Fibroblast of pulmonary artery (primary cell): ENCODE measurements at places on chromosomes 1 and 21.

- DNase-seq, result peak; percentile 0
Measured at GRCh38 chr1:210726621-210727020, 397.9 kb downstream of the HHAT start.

- peak; percentile 53 for DNase-seq
Measured at GRCh38 chr1:2459757-2460156, 16.3 kb upstream of the PLCH2 start.

DNA sequence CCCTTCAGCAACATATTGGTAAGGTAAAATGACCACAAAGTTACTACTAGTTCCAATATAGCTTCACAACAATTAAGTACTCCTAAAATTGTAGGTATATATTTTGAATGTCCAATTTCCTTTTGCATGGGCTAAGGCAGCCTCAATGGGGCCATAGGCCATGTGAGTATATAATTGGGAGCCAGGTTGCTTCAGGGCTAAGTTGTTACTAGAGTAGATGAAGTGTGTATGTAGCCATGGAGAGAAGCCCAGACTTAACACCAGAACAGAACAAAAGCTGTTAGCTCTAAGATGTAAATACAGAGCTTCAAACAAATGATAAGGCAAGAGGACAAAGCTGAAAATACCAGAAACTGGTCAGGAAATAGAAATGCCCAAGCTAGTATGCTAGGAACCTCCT lies 16.2 kb downstream of the ITGB3BP start:
- no peak for DNase-seq

GRCh38 chr1:220219865-220220698 lies 52.2 kb downstream of the RAB3GAP2 start:
- DNase-seq, result no peak

GRCh38 chr1:223033658-223034057 lies 109.4 kb downstream of the TLR5 start:
- DNase-seq, result no peak

GRCh38 chr1:16235944-16236510 lies 956 bp downstream of the CPLANE2 start:
- no peak for DNase-seq

GRCh38 chr1:39925721-39926342 lies 24.1 kb upstream of the MYCL start:
- DNase-seq, result peak; percentile 35

GRCh38 chr1:81887421-81888144 lies 86.8 kb downstream of the ADGRL2 start:
- DNase-seq, result peak; percentile 19

GRCh38 chr1:38055398-38055797 lies 8.8 kb upstream of the POU3F1 start:
- DNase-seq, result no peak

- no peak for DNase-seq
Measured at GRCh38 chr1:66396212-66396890, 137.6 kb upstream of the SGIP1 start.

DNA sequence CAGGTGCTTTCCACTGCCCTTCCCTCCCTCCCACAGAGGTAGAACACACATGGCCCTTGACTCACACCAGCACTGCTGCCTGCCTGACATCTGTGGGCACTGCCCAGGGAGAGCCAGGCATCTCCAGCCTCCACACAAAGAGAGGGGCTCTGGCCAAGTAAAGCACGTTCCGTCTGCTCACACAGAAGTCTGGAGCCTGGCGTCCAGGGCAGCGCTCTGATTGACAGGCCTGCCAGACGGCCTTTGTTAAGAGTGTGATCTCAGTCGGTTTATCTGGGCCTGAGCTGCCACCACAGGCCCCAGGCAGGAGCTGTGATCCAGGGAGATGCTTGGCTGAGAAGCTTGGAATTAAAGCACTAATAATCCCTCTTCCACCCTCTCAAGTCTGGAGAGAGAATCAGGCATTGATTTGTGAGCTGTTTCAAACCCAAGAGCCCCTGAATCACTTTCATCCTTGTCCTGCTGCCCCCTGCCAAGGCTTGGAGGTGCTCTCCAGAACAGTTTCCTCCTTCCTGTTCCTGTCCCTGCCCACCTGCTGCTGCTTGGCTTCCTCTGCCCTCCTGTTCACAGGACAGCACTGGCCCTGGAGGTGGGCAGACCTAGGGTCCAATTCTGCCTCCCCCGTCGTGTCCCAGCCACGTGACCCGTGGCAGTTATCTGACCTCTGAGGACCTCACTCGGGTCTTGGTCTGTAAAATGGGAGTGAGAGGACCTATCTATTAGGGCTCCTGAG lies 3.7 kb downstream of the DMRTB1 start:
- DNase-seq, result no peak

- DNase-seq, result peak; percentile 45
Measured at GRCh38 chr1:96596226-96596922, 125.2 kb upstream of the PTBP2 start.

- DNase-seq, result no peak
Measured at GRCh38 chr21:41204736-41205135, 36.8 kb downstream of the BACE2 start.

- DNase-seq, result no peak
Measured at GRCh38 chr21:37041706-37042271, 31.1 kb downstream of the PIGP start.

DNA sequence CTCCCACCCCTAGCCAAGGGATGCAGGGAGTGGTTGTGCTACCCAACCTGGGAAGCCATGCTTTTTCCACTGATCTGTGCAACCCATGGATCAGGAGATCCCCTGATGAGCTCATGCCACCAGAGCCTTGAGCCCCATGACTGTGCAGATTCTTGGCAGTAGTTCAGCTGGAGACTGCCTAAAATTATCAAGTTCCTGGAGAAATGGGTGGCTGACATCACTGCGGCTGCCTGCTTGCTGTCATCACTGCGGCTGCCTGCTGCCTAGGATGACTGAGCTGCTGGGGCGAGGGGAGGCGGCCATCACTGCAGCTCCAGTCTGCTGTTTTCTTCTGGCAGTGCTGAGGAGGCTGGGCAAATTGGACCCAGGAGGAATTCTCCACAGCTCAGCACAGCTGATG lies 159.2 kb downstream of the AGBL4 start:
- no peak for DNase-seq

DNA sequence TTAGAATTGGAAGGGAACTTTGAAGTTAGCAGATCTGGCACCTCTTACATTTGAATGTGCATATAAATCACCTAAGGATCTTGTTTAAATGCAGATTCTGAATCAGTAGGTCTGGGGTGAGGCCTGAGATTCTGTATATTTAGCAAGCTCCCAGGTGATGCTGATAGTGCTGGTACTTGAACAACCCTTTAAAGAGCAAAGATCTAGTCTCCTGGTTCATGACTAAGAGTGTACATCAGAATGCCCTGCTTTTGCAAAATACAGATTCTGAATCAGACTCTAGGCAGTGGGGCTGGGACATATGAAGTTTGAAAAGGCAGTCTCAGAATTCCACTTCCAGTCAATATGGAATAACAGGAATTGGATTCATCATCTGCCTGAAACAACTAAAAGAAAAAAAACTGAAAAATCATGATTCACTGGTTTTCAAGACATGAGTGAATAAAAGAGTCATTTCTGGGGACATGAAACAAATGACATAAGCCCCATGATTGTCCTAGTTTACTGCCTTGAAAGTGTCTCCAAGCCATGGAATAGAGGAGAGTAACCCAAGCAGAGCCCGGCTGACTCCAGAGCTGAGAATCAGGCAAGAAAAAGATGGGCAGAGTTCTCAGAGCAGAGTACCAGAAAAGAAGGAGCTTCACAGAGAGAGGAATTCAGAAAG lies 149.6 kb upstream of the SGIP1 start:
- DNase-seq, result no peak

- no peak for DNase-seq
Measured at GRCh38 chr1:106817575-106817974, 238.9 kb upstream of the PRMT6 start.

- no peak for DNase-seq
Measured at GRCh38 chr1:39917825-39918224, 16.1 kb upstream of the MYCL start.

- DNase-seq, result no peak
Measured at GRCh38 chr1:29749024-29749945, 513.0 kb downstream of the PTPRU start.

GRCh38 chr1:111597426-111597825 lies 22.2 kb upstream of the RAP1A start:
- no peak for DNase-seq

- DNase-seq, result no peak
Measured at GRCh38 chr1:29555043-29555620, 318.8 kb downstream of the PTPRU start.

DNA sequence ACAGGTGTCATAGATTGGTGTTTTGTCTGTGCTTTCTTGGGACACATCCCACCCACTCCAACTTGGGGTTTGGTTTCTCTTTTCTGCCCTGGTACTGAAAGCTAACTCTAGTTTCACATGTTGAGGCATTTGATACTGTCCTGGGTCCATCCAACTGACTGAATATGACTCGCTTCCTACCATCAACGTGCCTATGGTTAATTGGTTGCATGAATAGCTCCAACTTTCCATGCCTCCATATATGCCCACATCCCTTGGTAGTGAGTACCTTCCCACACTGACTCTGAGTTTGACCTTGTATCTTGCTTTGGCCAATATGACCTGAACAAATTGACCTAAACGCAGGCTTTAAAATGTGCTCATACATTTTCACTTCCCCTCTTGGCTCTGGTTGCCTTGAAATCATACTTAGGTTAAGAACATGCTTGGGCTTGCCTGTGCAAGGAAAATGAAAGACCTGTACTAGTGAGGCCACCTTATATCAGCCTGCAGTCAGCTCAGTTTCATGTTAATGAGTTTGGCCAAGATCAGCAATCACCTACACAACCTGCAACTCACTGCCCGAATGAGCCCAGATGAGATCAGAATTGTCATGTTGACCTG lies 81.0 kb upstream of the KCNK2 start:
- no peak for DNase-seq

GRCh38 chr1:97685360-97685759 lies 235.5 kb downstream of the DPYD start:
- no peak for DNase-seq

DNA sequence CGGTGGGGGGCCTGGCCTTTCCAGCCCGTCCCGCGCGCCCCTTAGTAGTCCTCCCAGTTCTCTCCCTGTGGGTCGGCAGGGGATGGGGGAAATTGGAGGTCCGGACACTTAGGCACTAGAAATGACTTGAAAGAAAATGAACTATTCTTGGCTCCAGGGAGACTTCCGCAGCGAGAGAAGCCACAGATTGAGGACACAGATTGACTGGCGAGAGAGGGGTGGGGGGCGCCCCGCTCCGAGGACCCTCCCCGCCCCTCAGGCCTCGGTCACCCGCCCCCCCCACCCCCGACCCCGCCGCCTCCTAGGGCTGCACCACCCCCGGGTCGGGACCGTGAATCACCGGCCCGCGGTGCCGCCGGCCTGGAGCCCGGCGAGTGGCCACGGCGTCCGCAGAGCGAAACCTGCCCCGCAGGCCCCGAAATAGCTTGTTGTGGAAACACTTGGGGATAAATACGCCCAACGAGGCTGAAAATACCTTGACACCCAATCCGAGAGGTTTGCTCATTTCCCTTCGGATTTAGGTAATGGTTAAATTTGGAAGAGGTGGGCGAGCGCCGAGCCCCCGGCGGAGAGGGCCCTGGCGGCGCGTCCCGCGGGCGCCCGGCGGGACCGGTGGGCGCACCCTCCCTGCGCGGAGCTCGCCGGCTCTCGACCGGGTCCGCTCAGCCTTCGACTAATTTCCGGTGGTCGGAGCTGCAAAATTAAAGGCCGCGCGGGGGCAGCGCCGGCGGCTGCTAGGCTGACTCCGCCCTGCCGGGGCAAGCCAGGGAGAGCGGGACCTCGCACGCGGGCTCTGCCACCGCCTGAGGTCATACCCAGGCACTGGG lies at the start of gene GFI1:
TSS of gene GFI1 (minus strand) at position 675 of the 827 bp plus-strand sequence. CDS start 3,438 bp downstream, outside the sequence.
- DNase-seq, result peak; percentile 17

DNA sequence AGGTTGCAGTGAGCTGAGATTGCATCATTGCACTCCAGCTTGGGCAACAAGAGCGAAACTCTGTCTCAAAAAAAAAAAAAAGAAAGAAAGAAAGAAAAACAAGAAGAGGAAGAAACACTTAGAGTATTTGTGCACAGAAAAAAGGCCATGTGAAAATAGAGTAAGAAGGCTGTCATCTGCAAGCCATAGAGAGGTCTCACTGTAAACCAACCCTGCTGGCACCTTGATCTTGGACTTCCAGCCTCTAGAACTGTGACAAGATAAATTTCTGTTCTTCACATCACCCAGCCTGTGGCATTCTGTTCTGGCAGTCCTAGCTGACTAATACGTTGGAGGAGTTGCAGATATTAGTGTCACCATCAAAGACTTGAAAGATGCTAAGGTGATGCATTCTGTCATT lies 12.1 kb upstream of the ZDHHC18 start:
- no peak for DNase-seq

DNA sequence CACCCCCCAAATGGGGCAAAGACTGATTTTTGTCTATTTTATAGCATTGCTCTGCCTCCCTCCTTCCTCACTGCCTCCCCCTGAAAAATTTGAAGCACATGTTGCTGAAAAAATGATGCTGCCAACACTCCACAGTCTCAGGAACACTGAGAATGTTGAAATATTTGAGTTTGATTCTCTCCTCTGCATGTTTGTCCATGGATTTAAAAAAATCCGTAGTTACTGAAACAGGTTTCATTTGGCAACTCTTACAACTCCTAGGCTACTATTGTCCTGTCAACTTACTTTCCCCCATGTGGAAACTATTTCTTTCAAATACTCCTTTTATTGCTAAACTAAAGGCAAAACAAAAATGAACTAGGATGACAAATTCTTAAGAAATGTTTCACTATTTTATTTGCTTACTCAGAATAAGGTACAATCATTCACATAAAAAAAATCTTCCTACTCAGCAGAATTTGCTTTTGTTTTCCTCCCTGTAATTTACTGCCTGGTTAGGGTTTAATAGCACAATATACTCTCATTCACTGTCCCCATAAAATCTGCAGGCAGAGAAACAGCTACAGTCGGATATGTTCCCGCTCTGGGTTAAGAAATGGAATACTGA lies 50.2 kb downstream of the C21orf91 start:
- no peak for DNase-seq

- no peak for DNase-seq
Measured at GRCh38 chr1:26994020-26994786, 711 bp downstream of the TRNP1 start.

GRCh38 chr1:183012301-183012994 lies 10.8 kb upstream of the LAMC1 start:
- no peak for DNase-seq

DNA sequence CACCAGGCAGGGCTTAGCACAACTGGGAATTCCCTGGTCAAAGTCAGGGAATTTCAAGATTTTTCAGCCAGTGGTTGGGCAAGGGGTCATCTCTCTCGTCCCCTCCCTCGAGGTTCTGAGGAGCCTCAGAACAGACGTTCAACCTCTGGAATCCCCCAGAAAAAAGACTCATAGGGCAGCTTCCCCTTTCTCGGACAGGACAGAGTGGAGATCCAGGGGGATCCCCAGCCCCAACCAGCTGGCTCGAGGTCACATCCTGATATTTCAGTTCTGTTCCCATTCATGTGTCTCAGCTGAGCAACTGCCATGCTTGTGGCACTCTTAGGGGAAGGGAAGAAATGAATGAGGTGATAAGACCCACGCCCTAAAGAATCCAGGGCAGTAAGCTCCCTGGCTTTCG lies 4.9 kb upstream of the LAD1 start:
- DNase-seq, result no peak
